ENCODE measurements at places on chromosomes 11 and 22.

GRCh38 chr11:18265949-18266348 is at the start of gene SAA1:
Gene SAA1 (plus strand): TSS chr11:18266264. CDS start chr11:18266888, 624 bp downstream.
- no peak for DNase-seq

GRCh38 chr11:12673601-12673923 is 659 bp upstream of the TEAD1 start:
- no peak for DNase-seq

DNA sequence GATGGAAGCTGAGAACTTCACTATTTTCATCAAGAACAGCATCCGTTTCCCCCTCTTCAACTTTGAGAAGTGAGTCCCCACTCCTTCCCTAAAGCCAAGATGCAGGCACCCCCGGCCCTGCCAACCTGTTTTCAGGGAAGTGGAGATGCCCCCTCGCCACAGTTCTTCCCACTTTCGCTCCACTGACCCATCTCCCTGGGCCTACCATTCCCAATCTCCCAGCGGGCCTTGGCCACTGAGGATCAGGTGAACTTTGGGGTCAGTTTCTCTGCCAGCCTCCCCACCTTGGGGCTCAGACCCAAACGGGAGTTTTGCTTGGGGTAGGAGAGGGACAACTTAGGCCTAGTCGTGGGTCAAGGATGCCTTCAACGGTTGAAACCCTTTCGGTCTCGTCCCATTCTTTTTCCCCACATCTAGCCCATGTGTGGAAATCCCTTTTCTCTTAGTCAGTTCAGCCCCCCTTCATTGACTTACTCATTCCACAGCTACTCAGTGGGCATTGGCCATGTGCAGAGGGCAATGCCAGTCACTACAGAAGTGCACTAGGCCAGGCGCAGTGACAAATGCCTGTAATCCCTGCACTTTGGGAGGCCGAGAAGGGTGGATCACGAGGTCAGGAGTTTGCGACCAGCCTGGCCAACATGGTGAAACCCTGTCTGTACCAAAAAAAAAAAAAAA is 10.6 kb downstream of the P2RX3 start:
- no peak for DNase-seq

DNA sequence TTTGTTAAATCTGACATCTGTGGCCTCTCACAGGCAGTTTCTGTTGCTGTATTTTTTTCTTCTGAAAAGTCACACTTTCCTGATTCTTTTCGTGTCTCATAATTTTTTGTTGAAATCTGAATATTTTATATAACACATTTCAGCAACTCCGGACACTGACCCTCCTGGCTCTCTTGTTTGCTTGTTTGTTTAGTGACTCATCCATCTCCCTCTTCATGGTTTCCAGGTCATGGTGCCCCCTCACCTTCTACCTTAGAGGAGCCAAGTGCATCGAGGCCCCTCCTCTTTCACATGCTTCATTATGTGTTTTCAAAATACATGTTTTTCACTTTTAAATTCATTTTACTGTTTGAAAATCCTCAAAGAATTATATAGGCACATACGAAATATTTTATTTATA is 562.4 kb downstream of the OPCML start:
- DNase-seq = no peak

- DNase-seq = no peak
These were observed 46.0 kb downstream of the STIM1 start for GRCh38 chr11:3901249-3902025.

GRCh38 chr22:27662359-27663301 is 138.9 kb downstream of the MN1 start:
- no peak for DNase-seq

DNA sequence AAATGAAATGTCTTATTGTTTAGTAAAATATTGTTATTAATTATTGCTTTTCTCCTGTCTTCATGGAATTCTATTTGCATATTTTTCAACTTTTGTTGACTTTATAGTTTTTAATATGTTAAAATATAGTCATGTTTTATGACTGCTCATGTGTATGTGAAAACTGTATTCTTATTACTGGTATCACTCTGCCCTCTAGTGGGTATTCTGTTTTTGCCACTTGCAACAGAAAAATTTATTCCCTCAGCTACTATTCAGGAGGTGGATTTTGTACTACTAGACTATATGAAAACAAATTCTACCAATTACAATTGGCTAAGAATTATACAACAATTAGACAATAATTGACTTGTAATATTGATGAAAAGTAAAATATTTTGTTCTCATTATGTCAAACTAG is 45.0 kb downstream of the OR4C6 start:
- no peak for DNase-seq

DNA sequence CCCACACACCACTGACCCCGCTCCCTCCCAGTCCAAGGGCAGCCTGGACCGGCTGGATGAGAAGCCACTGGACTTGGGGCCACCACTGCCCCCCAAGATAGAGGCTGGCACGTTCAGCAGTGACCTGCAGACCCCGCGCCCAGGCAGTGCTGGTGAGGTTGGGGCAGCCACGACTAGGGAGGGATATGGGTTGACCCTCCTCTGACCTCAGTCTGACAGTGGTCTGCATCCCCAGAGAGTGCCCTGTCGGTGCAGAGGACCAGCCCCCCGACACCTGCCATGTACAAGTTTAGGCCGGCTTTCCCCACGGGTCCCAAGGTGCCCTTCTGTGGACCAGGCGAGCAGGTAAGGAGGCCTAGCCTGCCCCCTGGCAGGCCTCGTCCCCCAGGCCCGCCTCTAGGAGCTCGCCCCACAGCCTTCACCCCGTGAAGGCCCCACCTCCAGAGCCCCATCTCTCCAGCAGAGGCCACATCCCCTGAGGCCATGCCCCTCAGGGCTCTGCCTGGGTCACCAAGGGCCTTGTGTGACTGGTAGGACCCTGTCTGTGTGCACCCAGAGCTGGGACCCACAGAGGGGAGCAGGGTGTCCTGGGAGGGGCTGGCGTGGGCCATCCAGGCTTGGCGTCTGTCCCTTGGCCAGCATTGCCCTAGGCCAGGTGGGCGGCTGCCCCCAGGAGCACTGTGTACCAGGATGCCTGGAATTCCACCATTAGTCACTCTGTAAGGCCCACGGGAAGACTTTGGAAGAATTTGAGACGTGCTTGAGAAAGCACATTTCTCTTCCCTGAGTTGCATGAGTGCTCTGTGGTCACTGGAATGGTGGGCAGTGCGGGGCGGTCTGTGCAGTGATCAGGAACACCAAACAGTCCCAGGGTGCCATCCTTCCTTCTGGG is 9.4 kb downstream of the CCDC188 start:
- DNase-seq = no peak

- no peak for DNase-seq
These were observed 1088.4 kb downstream of the LRRC4C start for GRCh38 chr11:40370821-40371616.

DNA sequence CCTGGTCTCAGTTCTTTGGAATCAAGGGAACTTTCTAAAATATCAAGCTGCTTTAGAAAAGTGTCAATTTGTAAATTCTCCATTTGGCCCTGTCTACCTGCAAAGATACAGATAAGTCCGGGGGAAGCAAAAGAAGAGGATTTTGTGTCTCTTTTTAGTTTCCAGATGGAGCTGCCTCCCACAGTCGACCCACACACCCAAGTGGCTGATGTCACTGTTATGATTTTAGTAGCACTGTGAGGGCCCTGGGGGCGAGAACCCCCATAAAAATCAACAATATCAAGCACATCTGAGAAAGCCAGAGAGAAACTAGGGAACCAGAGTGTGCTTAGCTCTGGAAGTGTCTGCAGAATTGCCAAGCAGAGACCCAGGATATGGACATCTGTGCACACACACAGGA is 212.7 kb downstream of the LARGE1 start:
- no peak for DNase-seq

GRCh38 chr11:12715941-12716340 is 41.7 kb downstream of the TEAD1 start:
- DNase-seq = no peak

- no peak for DNase-seq
These were observed 5.5 kb downstream of the SNAP29 start for GRCh38 chr22:20864186-20864908.

GRCh38 chr11:20129665-20130064 is 30.6 kb downstream of the DBX1 start:
- no peak for DNase-seq

DNA sequence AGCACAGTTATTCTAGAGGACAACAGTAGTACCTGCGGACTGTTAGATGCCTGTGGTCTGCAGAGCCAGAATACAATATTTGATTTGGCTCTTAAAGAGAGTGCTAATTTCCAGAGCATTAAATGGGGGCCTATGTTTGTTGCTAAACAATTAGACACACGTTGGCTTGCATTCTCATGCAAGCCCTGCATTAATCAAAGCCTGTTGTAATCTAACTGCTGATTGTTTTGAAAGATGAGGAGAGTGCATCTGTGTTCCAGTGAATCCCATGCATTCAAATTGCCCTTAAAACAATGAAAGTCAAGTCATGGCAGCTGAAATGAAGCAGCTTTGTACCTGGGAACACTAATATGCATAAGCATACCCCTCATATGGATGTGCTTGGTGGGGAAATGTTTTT is 419.4 kb downstream of the DYNC2H1 start:
- DNase-seq = no peak

GRCh38 chr11:6362873-6363678 is 27.2 kb upstream of the SMPD1 start:
- peak; percentile 76 for DNase-seq

DNA sequence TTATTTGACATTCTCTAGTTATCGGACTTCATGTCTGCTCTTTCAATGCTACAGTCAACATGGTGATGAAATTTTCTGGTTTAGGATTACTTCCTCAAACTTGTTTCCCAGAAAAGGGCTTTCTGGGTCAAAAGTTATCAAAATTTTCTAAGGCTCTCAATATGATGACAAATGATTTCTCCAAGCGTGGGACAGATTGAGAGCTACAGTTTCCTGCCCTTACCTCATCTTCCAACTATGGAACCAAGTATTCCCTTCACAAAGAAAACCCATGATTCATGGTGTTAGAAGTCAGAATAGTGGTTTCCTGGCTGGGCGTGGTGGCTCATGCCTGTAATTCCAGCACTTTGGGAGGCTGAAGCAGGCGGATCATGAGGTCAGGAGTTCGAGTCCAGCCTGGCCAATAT is 17.8 kb downstream of the MYO18B start:
- no peak for DNase-seq

DNA sequence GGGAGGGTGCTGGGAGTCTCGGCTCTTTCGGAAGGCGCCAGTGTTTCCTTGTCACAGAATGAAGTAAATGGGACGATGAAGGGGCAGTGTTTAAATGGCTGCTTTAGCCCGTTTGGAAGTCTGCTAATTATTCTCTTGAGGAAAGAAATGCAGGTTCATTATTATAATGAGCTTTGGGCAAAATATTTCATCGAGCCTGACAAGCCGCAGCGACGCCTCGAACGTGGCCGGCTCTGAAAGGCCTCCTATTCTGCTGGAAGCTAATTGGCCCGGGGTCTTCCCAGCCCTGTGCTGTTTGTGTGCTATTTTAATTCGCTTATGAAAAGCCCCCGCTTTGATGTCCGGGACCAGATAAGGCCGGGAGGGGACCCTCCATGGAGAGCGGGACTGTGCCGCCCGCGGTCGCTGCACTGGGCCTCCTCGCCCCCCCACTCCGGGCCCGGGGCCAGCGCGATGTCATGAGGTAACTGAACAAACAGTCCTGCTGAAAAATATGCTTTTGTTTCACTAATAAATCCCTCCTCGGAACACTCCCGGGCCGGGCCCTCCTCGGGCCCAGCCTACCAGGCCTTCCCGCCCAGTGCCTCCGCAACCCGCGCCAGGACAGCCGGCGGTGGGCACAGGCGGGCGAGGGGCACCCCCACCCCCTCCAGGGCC is 78.4 kb downstream of the CDKN1C start:
- DNase-seq = no peak

- no peak for DNase-seq
These were observed 1.5 kb downstream of the AMPD3 start for GRCh38 chr11:10456519-10456918.

DNA sequence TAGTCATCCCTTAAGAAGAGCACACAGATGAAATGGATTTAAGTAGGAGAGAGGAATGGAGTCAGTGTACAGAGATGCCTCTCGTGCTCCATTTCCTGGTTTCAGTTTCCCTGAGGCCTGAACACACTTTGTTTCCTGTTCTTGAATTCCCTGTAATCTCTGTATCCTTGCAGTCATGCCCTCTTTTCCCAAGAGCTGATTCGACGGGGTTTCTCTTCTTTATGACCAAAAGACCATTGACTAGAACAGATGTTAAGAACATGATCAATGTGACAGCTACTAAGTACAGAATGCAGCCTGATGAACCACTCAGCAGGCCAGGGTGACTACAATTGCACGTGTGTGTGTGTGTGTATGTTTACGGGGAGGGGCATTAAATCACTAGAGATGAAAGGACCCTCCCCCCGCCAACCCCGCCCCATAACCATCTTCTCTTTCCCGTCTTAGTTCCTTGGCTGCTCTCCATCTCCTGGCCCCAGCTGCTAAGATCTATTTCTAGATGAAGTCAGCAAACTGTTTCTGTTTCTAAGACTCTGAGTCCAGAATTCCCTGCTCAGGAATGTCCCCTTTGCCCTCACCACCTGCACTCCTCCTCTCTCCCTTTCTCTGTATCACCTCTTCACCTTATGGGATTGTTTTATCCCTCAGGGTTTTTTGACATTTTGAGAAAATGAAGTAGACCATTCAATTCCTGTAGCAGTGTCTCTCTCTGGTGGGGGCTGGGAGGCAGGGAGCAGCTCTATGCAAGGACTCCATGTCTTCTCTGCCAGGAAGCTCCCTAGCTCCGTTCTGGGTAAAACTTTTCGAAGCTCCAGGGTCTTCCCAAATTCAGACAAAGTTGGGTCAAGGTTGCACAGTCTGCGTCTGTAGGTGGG is 26.0 kb downstream of the SLC22A6 start:
- DNase-seq = no peak

- no peak for DNase-seq
These were observed 4.1 kb upstream of the NNMT start for GRCh38 chr11:114291842-114292680.

DNA sequence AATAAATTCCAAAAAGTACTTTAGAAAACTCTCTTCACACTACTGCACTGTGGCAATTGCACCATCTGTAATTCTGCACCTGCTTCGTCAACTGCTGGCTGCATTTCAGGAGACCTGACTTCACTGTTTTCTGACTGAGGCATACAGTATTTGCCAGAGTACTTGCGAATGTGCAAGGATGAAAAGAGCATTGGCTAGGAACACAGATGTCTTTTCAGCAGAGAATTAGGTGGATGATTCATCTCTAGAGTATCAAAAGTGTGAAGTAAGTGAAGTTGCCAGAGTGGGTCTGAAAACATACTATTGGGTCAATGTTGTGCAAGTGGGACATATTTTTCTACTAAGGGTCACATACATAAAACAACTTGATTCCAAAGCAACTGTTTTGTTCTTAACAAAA is 427.5 kb upstream of the CCDC90B start:
- no peak for DNase-seq

DNA sequence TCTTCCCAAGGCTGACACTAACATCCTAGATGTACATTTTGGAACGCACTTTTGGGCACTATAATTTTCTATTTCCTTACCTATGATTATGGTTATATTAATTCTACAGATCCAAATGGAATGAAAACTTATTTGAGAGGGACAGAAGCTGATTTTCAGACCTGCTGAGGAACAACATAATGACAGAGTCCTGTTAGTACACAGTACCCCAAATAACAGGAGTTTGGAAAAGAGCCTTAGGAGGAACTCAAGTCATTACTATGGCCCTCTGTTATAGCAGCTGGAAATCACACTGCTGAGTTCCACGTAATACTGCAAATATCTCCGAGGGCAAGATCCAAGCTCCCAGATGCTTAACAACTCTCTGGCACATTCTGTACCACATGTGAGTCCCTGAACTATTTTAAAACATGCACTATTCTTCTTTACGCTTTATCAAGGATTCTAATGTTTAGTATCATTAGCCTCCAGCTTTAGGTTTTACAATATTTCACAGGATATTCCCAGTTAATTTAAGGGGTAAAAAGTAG is 1027.7 kb upstream of the CCDC90B start:
- DNase-seq = no peak
